ENCODE measurements at places on chromosomes 5 and 9.
A peak's percentile ranks its signal among the peaks of the same experiment; 100 is the strongest.

GRCh38 chr9:132717326-132717945 lies 47.2 kb downstream of the GTF3C4 start:
- no peak for DNase-seq
- no peaks in the 10 kb centered on the region for H3K27me3 ChIP-seq
- H3K36me3 ChIP-seq: no peaks in the 10 kb centered on the region
- H3K4me3 ChIP-seq: no peak overlapping the region
- H3K27ac ChIP-seq: no peak overlapping the region
- no peaks in the 10 kb centered on the region for H3K4me1 ChIP-seq

DNA sequence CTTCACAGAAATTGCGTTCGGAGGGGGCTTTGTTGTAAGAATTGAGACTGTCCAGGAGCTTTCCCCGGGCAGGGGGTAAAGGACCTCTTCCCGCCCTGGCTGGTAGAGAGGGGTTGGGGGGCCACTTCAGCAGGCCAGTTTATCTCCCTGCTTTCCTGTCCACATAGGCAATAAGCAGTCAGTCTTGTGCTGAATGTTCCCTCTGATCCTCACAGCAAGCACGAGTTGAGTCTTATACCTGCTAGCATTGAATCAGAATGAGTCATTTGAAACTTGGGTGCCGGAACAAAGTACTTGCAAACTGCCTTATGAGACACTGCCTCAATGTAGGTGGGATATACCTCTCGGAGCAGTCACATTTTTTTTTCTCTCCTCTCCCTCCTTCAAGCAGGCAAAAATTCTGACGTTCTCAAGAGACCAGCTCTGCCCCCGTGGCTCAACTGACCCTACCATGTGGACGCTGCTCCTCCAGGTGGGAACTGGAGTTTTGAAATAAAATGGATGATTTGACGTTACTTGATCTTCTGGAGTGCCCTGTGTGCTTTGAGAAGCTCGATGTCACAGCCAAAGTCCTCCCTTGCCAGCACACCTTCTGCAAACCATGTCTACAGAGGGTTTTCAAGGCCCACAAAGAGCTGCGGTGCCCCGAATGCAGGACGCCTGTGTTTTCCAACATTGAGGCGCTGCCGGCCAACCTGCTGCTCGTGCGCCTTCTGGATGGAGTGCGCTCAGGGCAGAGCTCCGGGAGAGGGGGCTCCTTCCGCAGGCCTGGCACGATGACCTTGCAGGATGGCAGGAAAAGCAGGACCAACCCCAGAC lies 1.3 kb downstream of the SH3RF2 start:
- H3K4me1 ChIP-seq: no peaks in the 10 kb centered on the region
- peak overlapping the region; percentile 64 for H3K27ac ChIP-seq
- H3K4me3 ChIP-seq: no peak overlapping the region

- H3K27me3 ChIP-seq: no peaks in the 10 kb centered on the region
- no peak overlapping the region for H3K4me3 ChIP-seq
- H3K27ac ChIP-seq: no peak overlapping the region
- no peaks in the 10 kb centered on the region for H3K4me1 ChIP-seq
Measured at GRCh38 chr5:35342664-35343063, 112.4 kb upstream of the PRLR start.

DNA sequence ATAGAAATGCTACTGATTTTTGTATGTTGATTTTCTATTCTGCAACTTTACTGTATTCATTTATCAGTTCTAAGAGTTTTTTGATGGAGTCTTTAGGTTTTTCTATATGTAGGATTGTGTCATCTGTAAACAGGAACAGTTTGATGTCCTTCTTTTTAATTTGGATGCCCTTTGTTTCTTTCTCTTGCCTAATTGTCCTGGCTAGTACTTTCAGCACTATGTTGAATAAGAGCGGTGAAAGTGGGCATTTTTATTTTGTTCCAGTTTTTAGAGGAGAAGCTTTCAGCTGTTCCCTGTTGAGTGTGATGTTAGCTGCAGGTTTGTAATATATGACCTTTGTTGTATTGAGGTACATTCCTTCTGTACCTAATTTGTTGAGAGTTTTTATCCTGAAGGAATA lies 13.3 kb downstream of the HSD17B4 start:
- no peaks in the 10 kb centered on the region for H3K27me3 ChIP-seq
- H3K4me1 ChIP-seq: no peaks in the 10 kb centered on the region
- no peak overlapping the region for H3K27ac ChIP-seq
- peaks cover 5% of the 10 kb centered on the region for H3K36me3 ChIP-seq
- DNase-seq: no peak
- H3K4me3 ChIP-seq: no peak overlapping the region

GRCh38 chr5:96807075-96807654 lies 580 bp downstream of the ERAP1 start:
- no peaks in the 10 kb centered on the region for H3K36me3 ChIP-seq
- no peak for DNase-seq
- no peaks in the 10 kb centered on the region for H3K27me3 ChIP-seq

- DNase-seq: no peak
- H3K4me1 ChIP-seq: no peaks in the 10 kb centered on the region
- no peaks in the 10 kb centered on the region for H3K36me3 ChIP-seq
- H3K27ac ChIP-seq: no peak overlapping the region
Measured at GRCh38 chr9:1207686-1208085, 157.5 kb downstream of the DMRT2 start.

- H3K36me3 ChIP-seq: no peaks in the 10 kb centered on the region
- no peak for DNase-seq
- H3K4me3 ChIP-seq: no peak overlapping the region
Measured at GRCh38 chr5:81202655-81203054, 30.5 kb upstream of the CKMT2 start.

GRCh38 chr9:13127131-13127530 lies 152.4 kb downstream of the MPDZ start:
- H3K4me1 ChIP-seq: no peaks in the 10 kb centered on the region
- no peak overlapping the region for H3K27ac ChIP-seq
- no peak overlapping the region for H3K4me3 ChIP-seq
- H3K36me3 ChIP-seq: peaks cover 18% of the 10 kb centered on the region

DNA sequence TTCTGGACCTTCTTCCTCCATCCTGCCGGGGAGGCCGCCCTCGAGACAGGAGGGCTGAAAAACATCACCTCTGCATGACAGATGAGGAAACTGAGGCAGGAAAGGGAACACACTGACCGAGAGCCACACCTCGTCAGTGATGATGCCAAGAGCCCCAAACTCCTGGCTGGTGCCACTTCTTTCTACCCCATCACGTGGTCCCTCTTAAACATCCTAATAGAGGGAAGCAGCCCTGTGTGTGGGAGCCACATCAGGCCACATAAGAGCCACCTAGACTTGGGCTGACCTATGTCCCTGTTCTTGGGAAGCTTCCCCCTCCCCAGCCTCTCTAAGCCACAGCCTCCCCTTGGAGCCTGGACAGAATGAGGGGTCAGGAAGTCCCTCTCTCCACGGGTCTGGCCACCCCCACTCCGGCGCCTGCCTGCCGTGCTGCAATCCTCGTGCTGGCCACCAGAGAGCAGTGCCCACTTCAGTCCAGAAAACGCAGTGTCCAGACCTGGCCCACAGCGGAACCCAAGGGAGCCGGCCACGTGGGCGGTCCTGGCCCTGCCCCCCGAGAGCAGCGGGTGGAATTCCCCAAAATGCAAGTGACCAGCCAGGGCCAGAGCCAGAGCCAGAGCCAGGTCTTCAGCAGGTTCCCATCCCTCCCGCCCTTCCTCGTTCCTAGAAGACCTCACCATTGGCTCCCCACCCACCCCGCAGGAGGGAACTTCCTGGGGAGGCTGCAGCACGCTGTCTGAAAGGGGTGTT lies 54.7 kb upstream of the SARDH start:
- H3K4me3 ChIP-seq: no peak overlapping the region
- DNase-seq: peak; percentile 86
- no peak overlapping the region for H3K27ac ChIP-seq

Data from ascending aorta (tissue), 2 donors.